Cardiac muscle cell (in vitro differentiated cells and primary cell): ENCODE measurements at places on chromosomes 4 and X. TPM values are rescaled to one million over a fixed set of nuclear protein-coding genes. Genes with fewer than 3 reads are reported as not detected.

Gene ABRAXAS1
- polyA plus RNA-seq = 5.1 and 8.5 TPM in 2 replicates

Gene ALB
- 3.1 and 5.4 TPM in 2 replicates for polyA plus RNA-seq

Gene TCP11X2
- polyA plus RNA-seq = not detected in 2 replicates

Gene GYG2
- 58.4 and 102 TPM in 2 replicates for polyA plus RNA-seq
